ENCODE measurements at places on chromosomes 5 and 9. TPM values are rescaled to one million over a fixed set of nuclear protein-coding genes. Genes with fewer than 3 reads are reported as not detected.

GRCh38 chr9:113409481-113409880, 994 bp downstream of the POLE3 start:
- no peak for DNase-seq
- no peaks in the 10 kb centered on the region for H3K36me3 ChIP-seq
- peak overlapping the region; percentile 95 for H3K4me3 ChIP-seq
- H3K27me3 ChIP-seq: no peaks in the 10 kb centered on the region
- peak overlapping the region; percentile 97 for H3K27ac ChIP-seq

GRCh38 chr9:115133649-115134048, 15.7 kb upstream of the TNC start:
- no peak for DNase-seq
- no peaks in the 10 kb centered on the region for H3K4me1 ChIP-seq
- H3K4me3 ChIP-seq: no peak overlapping the region

- no peaks in the 10 kb centered on the region for H3K27me3 ChIP-seq
- H3K36me3 ChIP-seq: peaks cover 50% of the 10 kb centered on the region
- H3K27ac ChIP-seq: peak overlapping the region; percentile 36
- H3K4me3 ChIP-seq: no peak overlapping the region
- no peak for DNase-seq
- no peaks in the 10 kb centered on the region for H3K4me1 ChIP-seq
These were observed 75.3 kb downstream of the HMGCR start for GRCh38 chr5:75412111-75412990.

DNA sequence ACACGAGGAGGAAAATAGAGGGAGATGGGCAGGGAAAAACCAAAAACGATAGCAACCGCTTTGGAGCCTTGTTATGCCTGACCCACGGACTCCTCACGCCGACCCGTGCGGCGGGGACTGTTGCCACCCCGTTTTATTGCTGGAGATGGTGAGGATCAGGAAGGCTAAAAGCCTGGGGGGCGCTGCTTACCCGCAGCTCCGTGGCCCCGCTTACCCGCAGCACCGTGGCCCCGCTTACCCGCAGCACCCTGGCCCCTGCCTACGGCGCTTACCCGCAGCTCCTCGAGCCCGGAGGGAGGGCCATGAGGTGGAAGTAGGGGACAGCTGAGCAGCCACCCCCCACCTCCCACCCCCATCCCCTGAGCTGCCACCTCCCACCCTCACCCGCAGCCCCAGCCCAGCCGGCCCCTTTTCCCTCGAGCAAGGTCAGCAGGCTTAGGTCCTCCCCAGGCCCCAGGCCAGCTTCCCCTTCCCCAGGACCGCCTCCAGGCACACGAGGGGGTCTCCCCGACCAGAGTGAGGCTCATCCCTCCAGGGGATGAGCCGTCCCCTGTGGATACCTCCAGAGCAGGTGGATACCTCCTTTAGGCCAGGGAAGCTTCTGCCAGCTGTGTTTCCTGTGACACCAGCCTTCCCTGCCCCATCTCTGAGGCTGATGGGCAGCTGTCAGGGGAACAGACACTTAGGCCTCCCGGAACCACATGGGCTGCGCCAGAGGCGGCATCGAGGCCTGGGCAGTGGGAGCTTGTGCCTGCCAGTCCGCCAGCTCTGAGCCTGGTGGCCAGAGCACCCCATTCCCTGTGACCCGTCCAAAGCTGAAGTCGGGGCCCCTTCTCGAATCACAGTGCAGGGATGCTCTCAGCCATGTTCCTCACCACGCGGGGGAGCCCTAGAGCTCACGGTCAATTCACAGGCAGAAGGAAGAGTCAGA, 92.3 kb downstream of the LMX1B start:
- no peaks in the 10 kb centered on the region for H3K36me3 ChIP-seq
- DNase-seq: no peak
- no peak overlapping the region for H3K27ac ChIP-seq
- H3K27me3 ChIP-seq: peaks cover 44% of the 10 kb centered on the region
- peaks cover 4% of the 10 kb centered on the region for H3K4me1 ChIP-seq

DNA sequence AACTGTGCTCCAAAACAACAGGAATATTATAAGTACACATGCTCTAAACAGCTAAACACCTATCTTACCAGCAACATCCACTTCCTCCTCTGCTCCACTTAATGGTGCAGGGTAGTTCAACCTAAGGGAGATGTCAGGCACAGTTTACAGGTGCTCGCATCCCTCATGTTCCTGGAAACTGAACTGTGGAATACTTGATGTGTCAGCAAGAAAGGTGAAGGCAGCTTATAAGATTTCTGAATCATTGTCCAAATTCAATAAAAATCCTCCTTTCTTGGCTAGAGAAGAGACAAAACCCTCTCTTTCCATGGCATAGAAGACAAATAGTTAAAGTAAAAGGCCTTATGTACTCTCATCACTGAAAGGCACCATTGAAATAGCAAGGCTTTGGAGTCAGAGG, 272.2 kb downstream of the FBXL7 start:
- no peak overlapping the region for H3K4me3 ChIP-seq
- H3K4me1 ChIP-seq: no peaks in the 10 kb centered on the region
- no peak overlapping the region for H3K27ac ChIP-seq

DNA sequence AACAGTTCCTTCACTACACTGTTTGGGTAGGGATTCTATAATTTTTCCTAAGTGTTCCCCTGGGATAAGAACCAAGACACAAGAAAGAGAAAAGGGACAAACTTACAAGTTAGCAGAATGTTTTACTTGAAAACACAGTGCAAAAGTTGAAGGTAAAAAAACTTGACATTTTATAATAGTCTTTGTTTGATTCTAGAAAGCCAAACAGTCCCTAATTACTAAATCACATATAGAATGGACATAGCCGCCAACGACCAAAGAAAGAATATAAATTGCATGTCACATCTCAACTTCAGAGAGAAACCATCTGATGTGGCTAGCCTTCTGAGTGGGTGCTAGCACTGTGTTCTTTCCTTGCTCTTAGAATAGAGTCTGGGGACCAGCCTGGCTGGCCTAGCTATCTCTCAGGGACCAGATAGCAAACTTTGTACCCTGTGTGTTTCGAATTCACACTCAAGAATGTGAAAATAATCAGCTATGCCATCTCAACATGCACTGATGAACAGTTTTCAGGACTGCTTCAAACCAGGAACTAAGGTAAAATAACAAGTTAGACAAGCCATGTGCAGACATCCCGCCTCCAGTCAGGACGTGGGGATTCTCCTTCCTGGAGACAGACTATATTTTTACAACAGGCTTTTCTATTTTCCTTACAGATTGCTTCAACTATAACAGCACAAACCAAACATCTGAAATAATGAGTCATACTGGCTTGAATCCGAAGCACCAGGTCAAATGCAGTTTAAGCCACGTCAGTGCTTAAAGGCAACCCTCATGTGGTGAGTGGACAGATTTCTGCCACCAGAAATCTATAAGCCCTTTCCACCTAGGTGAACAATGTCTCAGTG, 53.7 kb downstream of the LHFPL2 start:
- no peak overlapping the region for H3K4me3 ChIP-seq
- H3K27me3 ChIP-seq: no peaks in the 10 kb centered on the region
- H3K27ac ChIP-seq: peak overlapping the region; percentile 55
- peak; percentile 35 for DNase-seq
- H3K36me3 ChIP-seq: no peaks in the 10 kb centered on the region

- no peak for DNase-seq
- H3K36me3 ChIP-seq: no peaks in the 10 kb centered on the region
- no peaks in the 10 kb centered on the region for H3K27me3 ChIP-seq
- H3K4me3 ChIP-seq: no peak overlapping the region
- no peak overlapping the region for H3K27ac ChIP-seq
These were observed 393.9 kb downstream of the TUSC1 start for GRCh38 chr9:25284365-25284764.

DNA sequence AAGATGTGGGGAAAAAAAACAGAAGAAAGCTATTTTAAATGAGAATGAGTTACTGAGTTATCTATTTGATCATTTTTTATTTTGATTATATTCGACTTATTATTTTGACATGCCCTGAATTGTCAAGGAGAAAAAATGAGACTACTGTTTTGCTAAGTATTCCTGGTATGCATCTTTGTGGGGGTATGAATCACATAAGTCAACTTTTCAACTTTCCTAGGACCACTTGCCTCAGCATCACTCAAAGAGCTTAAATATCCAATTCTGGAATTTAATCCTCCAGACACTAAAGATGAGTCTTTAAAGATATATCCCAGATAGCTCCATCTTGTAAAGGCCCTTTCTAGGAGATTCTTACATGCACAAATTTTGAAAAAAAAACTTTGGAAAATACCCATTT, 17.4 kb upstream of the SPDL1 start:
- H3K4me1 ChIP-seq: no peaks in the 10 kb centered on the region
- H3K27ac ChIP-seq: no peak overlapping the region
- H3K36me3 ChIP-seq: no peaks in the 10 kb centered on the region
- peaks cover 15% of the 10 kb centered on the region for H3K27me3 ChIP-seq

- H3K36me3 ChIP-seq: peaks cover 10% of the 10 kb centered on the region
- peaks cover 25% of the 10 kb centered on the region for H3K4me1 ChIP-seq
- no peak overlapping the region for H3K4me3 ChIP-seq
These were observed 42.2 kb upstream of the ALDOB start for GRCh38 chr9:101477736-101478135.

- H3K4me3 ChIP-seq: no peak overlapping the region
- no peak overlapping the region for H3K27ac ChIP-seq
- DNase-seq: no peak
- no peaks in the 10 kb centered on the region for H3K36me3 ChIP-seq
- H3K4me1 ChIP-seq: no peaks in the 10 kb centered on the region
These were observed 5.3 kb upstream of the UBE2QL1 start for GRCh38 chr5:6443326-6443725.

- DNase-seq: no peak
- no peak overlapping the region for H3K4me3 ChIP-seq
- H3K27me3 ChIP-seq: no peaks in the 10 kb centered on the region
- H3K27ac ChIP-seq: no peak overlapping the region
These were observed 407.7 kb downstream of the PDE4D start for GRCh38 chr5:59485629-59486439.

DNA sequence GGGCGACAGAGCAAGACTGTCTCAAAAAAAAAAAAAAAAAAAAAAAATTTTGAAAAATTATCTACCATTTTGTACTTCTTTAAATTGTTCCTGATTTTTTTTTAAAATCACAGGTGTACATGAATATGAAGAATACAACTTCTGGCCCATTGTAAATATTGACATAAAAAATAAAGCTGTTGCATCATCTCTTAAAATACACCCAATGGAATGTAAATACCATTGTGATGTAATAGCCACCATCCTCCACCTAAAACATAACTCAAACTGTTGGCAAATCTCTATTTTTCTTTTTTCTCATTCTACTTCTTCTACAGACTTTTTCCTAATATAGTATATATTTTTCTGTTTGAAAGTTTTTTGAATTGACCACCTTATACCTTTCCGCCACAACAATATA, 61.0 kb upstream of the TEX48 start:
- H3K4me3 ChIP-seq: no peak overlapping the region
- H3K27me3 ChIP-seq: peaks cover 2% of the 10 kb centered on the region
- no peak for DNase-seq
- H3K27ac ChIP-seq: no peak overlapping the region
- H3K4me1 ChIP-seq: no peaks in the 10 kb centered on the region
- no peaks in the 10 kb centered on the region for H3K36me3 ChIP-seq

GRCh38 chr5:67306965-67307607, 110.5 kb upstream of the CD180 start:
- H3K4me1 ChIP-seq: no peaks in the 10 kb centered on the region
- H3K36me3 ChIP-seq: no peaks in the 10 kb centered on the region
- H3K4me3 ChIP-seq: no peak overlapping the region
- H3K27me3 ChIP-seq: no peaks in the 10 kb centered on the region

DNA sequence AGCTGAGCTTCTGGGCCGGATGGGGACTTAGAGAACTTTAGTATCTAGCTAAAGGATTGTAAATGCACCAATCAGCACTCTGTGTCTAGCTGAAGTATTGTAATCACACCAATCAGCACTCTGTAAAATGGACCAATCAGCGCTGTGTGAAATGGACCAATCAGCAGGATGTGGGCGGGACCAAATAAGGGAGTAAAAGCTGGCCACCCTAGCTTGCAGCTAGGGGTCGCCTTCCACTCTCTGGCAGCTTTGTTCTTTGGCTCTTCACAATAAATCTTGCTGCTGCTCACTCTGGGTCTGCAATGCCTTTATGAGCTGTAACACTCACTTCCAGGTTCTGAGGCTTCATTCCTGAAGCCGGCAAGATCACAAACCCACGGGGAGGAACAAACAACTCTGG, 354.0 kb downstream of the PRR16 start:
- H3K27ac ChIP-seq: no peak overlapping the region
- no peak overlapping the region for H3K4me3 ChIP-seq
- H3K36me3 ChIP-seq: no peaks in the 10 kb centered on the region
- H3K27me3 ChIP-seq: no peaks in the 10 kb centered on the region
- H3K4me1 ChIP-seq: no peaks in the 10 kb centered on the region
- no peak for DNase-seq

DNA sequence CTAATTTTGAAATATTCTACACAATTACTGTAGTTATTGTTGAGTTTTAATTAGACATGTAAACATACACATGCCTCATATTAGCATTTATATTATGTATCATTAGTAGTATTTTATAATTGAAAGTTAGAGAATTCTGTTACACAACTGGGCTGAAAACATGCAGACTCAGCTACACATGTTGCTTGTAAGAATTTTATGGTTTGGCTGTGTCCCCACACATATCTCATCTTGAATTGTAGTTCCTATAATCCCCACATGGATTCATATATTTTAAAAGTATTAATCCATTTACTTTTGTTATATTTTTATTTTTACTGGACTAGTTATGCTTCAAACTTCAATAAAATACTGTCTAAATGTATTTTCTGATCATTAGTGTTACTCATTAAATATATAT, 2075.3 kb upstream of the C9orf72 start:
- H3K4me1 ChIP-seq: no peaks in the 10 kb centered on the region
- no peak overlapping the region for H3K4me3 ChIP-seq
- H3K27ac ChIP-seq: no peak overlapping the region
- no peak for DNase-seq

DNA sequence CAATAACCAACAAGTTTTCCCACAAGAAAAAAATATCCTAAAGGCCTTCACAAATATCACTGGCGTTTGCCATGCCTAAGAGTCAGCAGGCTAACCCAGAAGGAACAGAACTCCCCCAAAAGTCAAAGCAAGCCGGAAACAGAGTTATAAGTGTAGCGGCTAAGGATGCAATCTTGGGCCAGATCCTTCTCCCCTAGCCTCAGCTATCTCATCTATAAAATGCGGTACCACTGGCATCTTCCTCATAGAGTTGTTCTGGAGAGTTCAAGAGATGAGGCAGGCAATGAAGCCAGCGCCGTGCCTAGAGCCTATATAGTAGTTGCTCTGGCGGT, 632 bp downstream of the DPM2 start:
- no peak for DNase-seq
- no peak overlapping the region for H3K27ac ChIP-seq
- H3K4me1 ChIP-seq: peaks cover 15% of the 10 kb centered on the region
- H3K27me3 ChIP-seq: no peaks in the 10 kb centered on the region
- H3K36me3 ChIP-seq: no peaks in the 10 kb centered on the region

Gene NMUR2
- not detected for total RNA-seq

Gene PRSS3
- total RNA-seq: not detected

Gene TSSK1B
- total RNA-seq: not detected

Gene ST8SIA4
- 1.6 TPM for total RNA-seq

Gene HTR1A
- not detected for total RNA-seq

Gene FOXD4L4
- total RNA-seq: not detected

Gene RABL6
- 70.9 TPM for total RNA-seq

Gene TAF1L
- total RNA-seq: not detected

Gene SLC6A18
- total RNA-seq: not detected

Gene OR1J2
- not detected for total RNA-seq
